ENCODE measurements at places on chromosomes 11 and 22. TPM values are rescaled to one million over a fixed set of nuclear protein-coding genes. Genes with fewer than 3 reads are reported as not detected.

DNA sequence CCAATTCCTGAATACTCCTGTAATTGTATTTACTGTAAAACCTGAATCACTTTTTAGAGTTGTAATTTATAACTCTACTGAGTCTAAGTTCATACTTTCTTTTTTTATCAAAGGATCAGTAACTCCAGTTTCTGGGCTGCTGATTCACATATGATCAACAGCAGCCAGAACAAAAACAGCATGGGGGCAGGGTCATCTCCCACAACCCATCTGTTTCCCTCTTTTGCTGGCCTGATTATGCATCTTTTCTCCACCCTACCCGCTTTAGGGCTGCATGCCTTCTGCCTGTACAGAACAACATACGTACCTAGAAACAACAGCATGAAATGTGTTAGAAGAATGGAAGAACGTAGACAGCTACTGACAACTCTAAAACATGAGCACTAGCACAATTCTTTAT, 76.0 kb downstream of the MRTFA start:
- no peak for DNase-seq

GRCh38 chr11:61067782-61068446, 34.4 kb upstream of the CD5 start:
- DNase-seq, result peak; percentile 24

GRCh38 chr11:16989554-16989953, 24.7 kb downstream of the PLEKHA7 start:
- DNase-seq, result no peak

DNA sequence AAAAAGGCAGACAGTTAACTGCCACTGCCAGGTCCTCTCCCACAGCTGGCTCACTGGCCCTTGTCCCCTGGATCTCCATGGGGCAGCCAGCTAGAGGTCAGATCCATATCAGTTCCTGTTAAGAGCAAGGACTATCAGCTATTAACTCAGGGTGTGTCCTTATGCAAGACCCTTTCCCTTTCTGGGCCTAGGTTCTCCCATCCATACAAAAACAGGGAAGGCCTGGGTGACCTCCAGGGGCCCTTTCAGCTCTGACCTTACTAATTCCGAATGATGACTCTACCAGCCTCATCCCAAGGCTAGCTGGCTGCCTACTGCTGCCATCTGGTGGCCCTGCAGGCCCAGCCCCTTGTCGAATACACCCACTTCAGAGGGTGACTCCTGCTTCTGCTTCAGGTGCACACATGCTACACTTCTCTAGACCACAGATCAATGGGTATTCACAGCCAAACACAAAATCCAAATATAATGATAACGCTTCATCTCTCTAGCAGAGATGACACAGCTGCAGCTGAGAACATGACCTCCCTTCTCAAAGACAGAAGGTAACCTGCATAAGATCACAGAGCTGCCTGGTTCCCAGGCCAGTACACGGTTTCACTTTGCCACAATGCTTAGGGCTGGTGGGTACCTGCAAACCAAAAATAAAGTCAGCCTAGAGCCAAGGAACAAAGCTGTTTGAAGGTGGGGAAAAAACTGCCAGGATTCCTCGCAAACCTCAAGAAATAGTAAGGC, 34.1 kb downstream of the SERGEF start:
- DNase-seq, result peak; percentile 47

DNA sequence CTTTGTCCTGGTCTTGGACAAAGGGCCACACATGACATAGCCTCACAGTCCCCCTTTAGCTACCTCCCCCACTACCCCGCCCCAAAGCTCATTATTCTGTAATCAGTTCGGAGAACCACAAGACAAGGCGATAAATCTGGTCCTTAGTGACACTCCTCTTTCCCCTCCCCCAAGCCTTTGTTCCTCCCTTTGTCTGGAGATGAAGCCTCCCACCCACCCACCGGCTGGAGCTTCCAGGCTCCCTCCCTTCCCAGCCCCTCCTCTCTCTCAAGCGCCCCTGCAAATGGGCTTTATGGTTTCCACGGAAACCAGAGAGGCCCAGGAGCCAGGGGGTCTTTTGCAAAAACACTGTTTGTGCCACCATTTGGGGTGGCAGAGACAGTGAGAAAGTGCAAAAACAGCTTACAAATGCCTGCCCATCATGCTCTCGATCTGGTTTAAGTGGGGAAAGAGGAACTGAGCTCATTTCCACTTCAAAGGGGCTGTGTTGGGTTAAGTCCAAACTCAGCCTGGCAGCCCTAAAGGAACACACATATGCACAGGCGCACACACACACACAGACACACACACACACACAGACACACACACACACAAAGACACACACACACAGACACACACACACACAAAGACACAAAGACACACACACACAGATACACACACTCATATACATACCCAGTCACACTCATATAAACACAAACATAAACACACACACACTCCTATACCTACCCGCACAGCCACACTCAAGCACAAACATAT, 23.5 kb downstream of the APLNR start:
- DNase-seq, result no peak

The AP2A2 gene
- 39.7 TPM for total RNA-seq

- no peak for DNase-seq
Measured at GRCh38 chr11:92830377-92831155, 138.9 kb upstream of the MTNR1B start.

- no peak for DNase-seq
Measured at GRCh38 chr22:39315389-39315788, 4.0 kb downstream of the RPL3 start.

The MMP3 gene
- not detected for total RNA-seq

The SYCE3 gene
- not detected for total RNA-seq

- no peak for DNase-seq
Measured at GRCh38 chr11:8775332-8775731, 92.7 kb downstream of the RPL27A start.

The CHRNA10 gene
- 0.56 TPM for total RNA-seq

The PKNOX2 gene
- 0.25 TPM for total RNA-seq

DNA sequence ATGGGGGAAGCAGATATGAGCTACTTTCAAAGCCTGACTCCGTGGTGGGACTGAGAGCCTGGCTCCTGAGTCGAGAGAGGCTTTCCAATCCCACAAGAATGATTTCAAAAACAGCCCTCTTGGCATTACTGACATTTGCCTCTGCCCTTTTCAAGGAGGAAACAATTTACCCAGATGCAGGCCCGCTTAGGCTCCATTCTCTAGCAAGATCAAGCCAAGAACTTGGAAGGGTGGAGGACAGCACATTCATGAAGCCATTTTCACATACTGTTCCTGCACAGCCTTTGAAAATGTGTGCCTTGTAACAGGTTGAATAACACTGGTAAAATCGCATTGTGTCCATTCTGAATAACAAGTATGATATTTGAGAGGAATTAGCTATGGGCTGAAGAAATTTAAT, 58.2 kb upstream of the EED start:
- DNase-seq, result no peak

DNA sequence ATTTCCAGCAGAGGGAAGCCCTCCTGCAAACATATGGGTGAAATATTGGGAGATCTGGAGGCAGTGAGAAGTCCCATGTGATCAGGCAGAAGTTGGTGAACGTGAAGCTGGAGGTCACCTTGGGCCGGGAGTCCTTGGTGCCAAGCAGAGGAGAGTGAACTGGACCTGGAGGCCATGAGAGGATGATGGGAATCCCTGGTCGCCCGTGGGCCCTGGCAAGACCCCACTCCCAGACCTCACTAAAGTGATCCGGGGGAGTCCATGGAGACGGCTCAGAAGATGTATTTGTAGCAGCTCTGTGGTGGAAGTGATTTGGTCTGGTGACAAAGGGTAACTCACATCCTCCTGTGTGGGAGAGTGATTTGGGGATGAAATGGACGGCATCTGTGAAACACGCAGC, 71.0 kb downstream of the ARHGAP8 start:
- DNase-seq, result no peak

DNA sequence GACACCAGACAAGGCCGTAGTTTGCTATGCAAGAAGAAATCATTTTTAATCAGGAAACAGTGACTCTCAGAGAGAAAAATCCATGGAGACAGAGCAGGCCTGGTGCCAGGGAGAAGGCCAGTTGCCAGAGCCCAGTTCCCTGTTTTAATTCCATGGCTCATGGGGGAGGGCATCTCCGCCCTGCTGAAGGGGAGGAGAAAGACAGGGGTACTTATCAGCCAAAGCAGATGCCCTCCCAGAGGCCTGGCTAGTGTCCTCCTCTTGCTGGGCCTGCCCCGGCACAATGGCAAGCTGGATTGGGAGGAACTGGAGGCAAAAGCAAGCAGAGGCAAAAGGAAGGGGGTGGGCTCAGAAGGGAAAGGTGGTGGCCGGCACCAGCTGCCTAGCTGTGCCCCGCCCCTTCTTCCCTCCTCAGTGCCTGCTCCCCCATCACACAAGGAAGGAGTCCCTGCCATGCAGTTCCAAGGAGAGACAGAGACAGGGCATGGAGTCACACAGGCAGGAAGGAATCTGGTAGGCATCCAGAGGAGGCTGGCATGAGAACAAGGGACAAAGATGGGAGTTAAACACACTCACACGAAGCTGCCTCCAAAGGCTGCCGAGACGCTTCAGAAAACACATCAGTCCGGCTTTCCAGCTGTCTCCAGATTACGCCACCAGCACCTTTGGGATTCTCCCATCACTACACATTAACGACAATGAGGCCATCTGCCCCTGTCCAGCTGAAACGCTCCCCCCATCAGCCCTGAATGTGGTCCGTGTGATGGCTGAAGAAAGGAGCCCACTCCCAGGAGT, 591.8 kb downstream of the BUD13 start:
- no peak for DNase-seq

The MRPL17 gene
- 18.0 TPM for total RNA-seq

The TMEM126B gene
- total RNA-seq, result 20.0 TPM

DNA sequence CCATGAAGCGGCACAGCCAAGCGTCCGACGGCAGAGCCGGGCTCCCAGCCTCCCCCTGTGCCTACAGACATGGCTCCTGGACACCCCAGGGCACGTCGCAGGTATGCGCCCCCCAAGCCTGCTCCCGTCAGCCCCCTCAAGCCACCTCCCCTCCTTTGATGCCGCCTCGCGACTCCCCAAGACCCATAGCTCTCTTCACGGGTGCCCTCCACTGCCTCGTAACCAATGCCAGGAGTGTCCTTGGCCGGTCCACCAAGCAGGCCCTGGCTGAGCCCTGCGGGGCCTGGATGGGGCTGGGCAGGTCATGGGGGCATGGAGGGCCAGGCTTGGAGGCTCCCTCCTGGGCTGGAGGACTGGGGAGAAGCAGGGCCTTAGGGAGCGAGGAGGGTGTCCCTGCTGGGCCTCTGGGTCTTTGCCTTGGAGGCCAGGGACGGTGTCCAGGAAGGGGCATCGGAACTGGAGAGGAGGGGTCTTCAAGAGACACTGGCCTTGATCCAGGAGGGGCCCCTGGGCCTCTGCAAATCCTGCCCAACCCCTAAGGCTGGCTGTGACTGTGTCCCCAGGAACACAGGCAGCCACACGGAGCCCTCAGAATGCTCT, 9.2 kb downstream of the ANO9 start:
- no peak for DNase-seq

DNA sequence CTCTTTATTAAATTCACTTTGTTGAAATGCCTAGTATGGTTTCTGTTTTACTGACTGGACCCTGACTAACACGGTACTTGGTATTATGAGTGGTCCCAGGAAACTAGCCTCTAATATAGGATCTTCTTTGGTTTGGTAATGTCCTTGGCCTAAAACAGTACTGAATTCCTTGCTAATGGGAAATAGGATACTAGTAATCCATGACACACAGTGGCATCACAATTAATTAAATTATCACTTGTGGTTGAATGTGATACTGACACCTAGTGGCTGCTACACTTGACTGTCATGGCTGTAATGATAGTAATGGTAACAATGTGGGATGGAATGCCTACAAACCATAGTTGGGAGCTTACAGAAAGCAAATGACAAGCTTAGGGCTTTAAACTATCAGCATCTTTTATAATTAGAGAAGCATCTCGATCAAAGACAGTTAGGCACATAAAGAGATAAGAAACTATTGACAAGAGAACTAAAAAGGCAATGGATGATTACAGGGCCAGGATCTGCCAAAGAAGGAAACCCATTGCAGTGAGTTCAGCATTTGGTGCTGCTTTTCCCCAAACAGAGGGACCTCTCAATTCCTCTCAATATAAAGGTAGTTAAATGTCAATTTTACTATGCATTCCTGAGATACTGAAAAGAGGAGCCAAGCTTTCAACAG, 8.6 kb downstream of the DNHD1 start:
- no peak for DNase-seq

The OR10S1 gene
- total RNA-seq, result not detected

DNA sequence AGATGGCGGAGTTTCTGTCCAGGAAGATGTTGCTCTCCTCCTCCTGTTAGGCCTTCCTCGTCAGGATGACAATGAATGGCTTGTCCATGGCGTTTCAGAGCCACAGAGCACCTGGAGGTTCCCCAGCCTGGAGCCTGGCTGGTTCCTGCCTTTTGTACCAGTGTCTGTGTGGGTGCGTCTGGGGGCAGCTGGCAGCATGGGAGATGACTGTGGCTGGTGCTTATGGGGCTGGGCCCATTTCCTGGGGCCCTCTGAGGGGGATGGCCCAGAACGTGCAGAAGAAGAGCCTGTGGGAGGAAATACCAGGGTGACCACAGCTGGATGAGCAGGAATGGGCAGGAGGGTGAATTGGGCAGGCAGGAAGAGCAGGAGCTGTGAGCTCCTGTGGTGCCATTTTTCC, 6.7 kb downstream of the SLC37A2 start:
- no peak for DNase-seq

The ZNF202 gene
- 4.6 TPM for total RNA-seq

The OTOG gene
- total RNA-seq, result not detected

- DNase-seq, result peak; percentile 44
Measured at GRCh38 chr11:14443638-14444037, 56.0 kb downstream of the COPB1 start.

DNA sequence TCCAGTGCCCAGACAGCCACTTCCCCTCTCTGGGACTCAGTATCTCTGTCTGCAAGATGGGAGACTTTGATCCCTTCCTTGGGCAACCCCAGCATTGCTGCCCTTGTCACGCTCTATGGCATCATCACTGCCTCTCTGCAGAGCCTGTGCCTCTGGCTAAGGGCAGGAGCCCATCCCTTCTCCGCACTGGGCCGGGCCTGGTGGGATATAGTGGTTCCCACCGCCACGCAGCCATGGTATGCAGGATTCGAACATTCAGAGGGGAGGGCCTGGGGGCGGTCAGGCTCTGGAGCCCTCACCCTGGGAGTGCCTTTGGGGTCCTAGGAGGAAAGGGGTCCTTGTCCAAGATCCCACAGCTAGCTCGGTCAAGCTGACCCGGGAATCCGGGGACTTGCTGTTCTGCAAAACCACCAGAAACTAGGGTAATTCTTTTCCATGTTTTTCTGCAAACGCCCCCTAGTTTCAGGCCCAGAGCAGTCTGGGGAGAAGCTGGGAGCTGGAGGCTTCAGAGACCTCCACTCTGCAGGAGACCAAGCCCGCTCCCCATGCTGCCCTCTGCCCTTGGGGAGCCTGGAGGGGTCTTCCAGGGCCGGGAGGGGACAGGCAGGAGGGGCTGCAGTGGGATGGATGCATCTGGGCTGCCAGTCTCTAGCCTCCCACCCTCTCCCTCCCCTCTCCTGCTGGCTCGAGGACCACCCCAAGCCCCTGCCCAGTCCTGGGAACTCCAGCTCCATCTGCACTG, 24.4 kb upstream of the CBX7 start:
- no peak for DNase-seq

GRCh38 chr11:22192289-22192641, 620 bp upstream of the ANO5 start:
- DNase-seq, result peak; percentile 32
